Stomach (tissue), 19 donors: ENCODE measurements at places on chromosomes 7 and 10. TPM values are rescaled to one million over a fixed set of nuclear protein-coding genes. Genes with fewer than 3 reads are reported as not detected.

GRCh38 chr7:79141252-79141651 lies 312.2 kb downstream of the MAGI2 start:
- H3K27ac ChIP-seq = no peak overlapping the region
- no peaks in the 10 kb centered on the region for H3K4me1 ChIP-seq
- H3K27me3 ChIP-seq = no peaks in the 10 kb centered on the region

- no peak for DNase-seq
- no peaks in the 10 kb centered on the region for H3K27me3 ChIP-seq
- H3K36me3 ChIP-seq = no peaks in the 10 kb centered on the region
- no peak overlapping the region for H3K4me3 ChIP-seq
These were observed 362.5 kb upstream of the ZMIZ1 start for GRCh38 chr10:78706256-78706655.

Gene CASP7
- total RNA-seq = 15.1 TPM

DNA sequence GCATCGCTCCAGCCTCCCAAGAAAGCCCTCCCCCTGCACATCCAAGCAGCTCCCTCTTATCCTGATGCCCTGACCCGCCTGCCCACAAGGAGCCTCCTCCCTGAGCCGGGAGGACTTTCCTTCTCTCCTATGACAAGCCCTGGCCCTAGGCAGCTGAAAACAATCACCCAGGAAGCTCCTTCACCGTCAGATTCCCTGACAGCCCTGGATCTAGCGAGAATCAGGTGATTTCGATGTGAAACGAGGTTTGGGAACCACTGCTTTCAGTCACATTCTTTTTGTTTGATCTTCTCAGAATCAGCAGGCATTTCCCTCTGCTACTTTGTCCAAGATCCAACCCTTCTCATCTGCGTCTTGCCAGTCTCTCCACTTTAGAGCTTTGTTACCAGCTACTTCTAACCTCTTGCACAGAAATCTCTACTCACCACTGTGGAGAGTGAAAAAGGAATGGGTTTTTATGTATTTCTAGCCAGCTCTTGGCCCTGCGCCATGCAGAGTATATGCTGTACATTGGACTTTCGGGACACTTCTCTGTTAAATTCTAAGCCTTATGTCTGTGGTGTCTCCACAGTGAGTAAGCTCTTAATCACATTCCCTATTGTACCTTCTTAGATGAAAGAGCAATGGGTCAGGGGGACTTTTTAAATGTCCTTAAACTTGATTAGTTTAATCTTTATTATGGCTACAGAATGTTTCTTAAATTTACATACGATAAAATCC lies 253.2 kb upstream of the C7orf33 start:
- no peak overlapping the region for H3K4me3 ChIP-seq
- peaks cover 10% of the 10 kb centered on the region for H3K4me1 ChIP-seq
- no peak for DNase-seq
- no peaks in the 10 kb centered on the region for H3K36me3 ChIP-seq
- peaks cover 37% of the 10 kb centered on the region for H3K27me3 ChIP-seq

Gene SLC39A12
- not detected for total RNA-seq

DNA sequence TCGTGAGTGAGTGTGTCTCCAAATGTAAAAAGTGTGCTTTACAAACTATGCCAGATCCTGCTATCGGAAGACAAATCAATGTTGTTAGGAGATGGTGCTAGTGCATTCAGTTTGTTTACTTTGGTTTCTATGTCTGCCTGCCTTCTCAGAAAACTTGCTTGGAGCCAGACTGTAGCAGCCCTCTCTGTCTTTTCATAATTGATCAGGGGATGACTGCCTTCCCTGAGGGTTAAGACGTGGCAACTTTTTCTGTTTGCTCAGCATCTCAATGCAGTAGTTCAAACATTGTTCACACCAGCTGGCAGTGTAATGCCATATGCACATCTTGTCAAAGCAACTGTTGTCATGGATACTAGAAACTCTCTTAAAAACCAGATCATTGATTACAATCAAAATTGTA lies 118.5 kb downstream of the FOXP2 start:
- H3K27me3 ChIP-seq = no peaks in the 10 kb centered on the region
- no peak overlapping the region for H3K4me3 ChIP-seq
- H3K4me1 ChIP-seq = no peaks in the 10 kb centered on the region
